ENCODE measurements at places on chromosomes 6 and 20.

DNA sequence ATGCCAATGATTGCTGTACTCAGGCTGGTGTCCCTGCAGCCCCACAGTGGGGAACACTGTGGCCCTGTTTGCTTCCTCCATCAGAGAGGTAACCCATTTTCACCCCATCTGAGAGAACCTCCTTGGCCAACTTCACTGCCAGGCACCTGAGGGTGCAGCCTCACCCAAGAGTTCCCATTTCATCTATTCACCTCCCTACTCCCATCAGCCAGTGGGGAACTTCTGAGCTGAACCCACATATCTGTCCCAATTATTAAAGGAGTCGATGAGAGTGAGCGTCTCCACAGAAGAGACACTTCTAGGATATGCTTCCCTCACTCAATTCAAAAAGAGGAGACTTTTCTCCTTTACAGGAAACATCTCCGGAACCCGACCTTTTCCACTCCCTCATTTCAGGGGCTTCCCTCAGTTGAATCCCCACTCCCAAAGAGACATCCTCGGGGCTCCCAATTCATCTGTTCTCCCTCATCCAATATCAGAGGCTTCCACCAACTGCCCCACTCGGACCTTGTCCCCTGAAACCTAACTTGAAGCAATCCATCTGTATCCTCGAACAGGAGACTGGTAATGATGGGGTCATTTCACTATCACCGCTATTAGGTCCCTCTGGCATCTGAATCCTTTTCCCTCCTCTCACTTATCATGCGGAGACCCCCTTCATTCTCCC, 988 bp downstream of the UBE2V1 start:
- no peak for DNase-seq

GRCh38 chr6:25083784-25084507, 148.2 kb upstream of the RIPOR2 start:
- no peak for DNase-seq

DNA sequence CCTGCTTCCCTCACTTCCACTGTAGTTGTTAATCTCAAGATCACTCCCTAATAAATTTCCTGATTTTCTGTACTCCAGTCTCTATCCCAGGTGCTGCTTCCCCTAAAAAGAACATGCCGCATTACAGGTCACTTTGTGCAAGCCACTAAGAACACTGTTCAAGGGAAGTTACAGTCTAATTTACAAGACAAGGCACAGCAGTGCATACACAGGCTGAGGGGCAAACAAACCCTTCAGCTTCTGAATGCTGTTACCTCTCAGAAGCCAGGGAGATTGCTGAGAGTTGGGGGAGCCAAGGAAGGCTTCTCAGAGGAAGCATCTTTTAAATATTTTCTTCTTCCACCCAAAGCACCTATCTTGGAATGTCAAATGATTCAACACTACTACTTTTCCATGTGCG, 445.3 kb upstream of the FLRT3 start:
- no peak for DNase-seq

DNA sequence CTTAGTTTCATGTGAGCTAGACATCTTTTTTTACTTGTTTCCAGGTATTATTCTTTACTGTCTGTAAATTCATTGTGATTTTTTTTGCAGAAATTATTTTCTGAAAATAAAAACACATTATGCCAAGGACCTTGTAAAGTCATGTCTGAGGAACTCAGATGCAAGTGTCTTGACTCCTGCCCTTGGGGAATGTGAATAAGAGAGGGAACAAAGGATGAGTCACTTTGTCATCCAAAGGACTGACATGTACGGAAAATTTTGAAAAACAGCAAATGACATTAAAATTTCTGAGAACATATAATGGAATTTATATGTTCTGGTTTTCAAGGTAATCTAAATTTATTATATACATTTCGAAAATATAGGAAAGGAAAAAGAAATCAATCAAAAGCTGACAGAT, 660.4 kb downstream of the CD109 start:
- no peak for DNase-seq

- no peak for DNase-seq
These were observed 63.3 kb downstream of the MOCS1 start for GRCh38 chr6:39870950-39871349.

DNA sequence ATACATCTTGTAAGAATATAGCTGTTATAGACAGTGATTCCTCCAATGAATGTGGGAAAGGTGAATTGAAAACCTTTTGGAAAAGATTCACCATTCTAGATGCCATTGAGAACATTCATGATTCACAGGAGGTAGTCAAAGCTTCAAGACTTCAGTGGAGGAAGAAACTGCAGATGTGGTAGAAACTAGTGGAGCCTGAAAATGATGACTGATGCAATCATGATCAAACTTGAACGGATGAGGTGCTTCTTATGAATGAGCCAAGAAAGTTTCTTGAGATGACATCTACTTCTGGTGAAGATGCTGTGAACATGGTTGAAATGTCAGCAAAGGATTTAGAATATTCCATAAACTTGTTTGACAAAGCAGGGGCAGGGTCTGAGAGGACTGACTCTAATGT, 66.7 kb upstream of the C6orf118 start:
- no peak for DNase-seq

DNA sequence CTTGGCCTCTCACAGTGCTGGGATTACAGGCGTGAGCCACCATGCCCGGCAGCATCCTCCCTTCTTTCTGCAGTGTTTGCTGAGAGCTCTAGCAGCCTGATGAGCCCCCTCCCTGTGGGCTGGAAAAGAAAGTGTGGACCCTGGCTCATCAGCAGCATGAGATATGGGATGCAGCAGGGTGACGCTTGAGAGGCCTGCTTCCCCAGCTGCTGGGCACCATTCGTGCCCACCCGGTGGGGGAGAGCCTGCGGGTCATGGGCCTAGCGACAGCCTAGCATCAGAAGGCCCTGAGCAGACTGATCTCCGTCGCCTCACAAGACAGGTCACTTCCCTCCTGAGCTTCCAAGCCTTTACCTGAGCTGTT, 16.0 kb upstream of the CCDC167 start:
- no peak for DNase-seq

GRCh38 chr20:11753155-11753554, 164.5 kb upstream of the BTBD3 start:
- no peak for DNase-seq

Data from activated CD4-positive, CD25-positive, alpha-beta regulatory T cell (primary cell).